ENCODE measurements at places on chromosomes 7 and 10. TPM values are rescaled to one million over a fixed set of nuclear protein-coding genes. Genes with fewer than 3 reads are reported as not detected.

DNA sequence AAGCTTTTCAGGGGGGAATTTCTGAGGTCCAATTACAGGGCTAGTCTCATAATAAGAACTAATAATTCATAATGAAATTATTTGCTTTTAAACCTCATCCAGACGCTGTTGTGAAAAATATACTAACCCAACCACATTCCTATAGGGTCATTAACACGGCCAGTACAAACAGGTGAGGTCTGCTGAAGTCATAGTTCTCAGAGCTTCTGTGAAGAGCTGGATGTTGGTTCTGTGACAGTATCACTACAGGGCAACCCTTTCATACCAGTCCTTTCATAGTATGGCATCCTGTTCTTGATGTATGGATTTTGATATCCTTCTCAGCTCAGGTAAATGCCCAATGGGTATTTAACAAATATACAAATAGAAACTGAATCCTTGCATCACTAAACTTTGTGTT, 62.3 kb upstream of the FAM133B start:
- DNase-seq = no peak

DNA sequence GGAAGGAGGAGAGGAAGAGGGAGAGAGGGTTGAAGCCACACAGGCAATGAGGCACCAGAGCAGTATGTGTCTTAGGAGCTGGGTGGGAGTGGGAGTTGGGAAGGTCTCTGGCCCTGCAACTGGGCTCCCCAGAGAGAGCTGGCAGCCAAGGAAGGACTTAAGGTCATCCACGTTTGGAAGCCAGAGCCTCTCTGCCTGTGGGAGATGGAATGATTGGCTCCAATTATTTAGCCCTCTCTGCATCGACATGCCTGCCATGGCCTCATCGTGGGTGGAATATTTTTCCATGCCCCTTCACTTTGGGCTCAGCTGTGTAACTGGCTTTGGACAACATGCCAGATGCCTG, 478.5 kb downstream of the RPS24 start:
- DNase-seq = no peak

GRCh38 chr7:143362131-143363015, at the start of gene FAM131B:
FAM131B (minus strand) TSS chr7:143362713; CDS start chr7:143362603, 110 bp downstream.
- DNase-seq = no peak

DNA sequence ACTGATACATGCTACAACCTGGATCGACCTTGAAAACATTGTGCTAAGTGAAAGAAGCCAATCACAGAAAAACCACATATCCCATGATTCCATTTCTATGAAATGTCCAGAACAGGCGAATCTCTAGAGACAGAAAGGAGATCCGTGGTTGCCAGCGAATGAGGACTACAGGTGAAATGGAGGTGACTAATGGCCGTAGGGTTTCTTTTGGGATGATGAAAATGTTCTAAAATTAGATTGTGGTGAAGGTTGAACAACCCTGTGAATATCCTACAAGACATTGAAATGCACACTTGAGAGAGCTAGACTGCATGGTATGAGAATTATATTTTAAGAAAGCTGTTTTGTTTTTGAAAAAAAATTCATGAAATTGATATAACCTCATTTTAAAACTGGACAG, 188.5 kb upstream of the PLXNA4 start:
- no peak for DNase-seq

DNA sequence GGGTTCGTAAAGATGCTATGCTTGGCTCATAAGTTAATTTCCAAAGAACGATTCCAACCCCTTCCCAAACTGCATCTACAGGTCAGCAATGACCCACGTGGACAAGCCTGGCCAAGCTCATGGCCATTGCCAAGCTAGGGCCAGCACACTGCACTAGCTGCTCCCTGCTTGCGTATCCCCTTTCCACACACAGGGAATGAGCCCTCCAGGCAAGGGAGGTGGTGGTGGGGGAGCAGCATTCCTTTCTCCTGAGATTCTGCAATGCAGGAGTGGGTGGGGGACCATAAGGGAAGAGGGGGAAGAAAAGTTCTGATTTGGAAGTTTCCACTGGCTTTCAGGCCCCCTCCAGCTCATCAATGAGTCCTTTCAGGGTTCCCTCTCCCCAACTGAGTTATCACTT, 56.0 kb downstream of the SH3PXD2A start:
- DNase-seq = no peak

DNA sequence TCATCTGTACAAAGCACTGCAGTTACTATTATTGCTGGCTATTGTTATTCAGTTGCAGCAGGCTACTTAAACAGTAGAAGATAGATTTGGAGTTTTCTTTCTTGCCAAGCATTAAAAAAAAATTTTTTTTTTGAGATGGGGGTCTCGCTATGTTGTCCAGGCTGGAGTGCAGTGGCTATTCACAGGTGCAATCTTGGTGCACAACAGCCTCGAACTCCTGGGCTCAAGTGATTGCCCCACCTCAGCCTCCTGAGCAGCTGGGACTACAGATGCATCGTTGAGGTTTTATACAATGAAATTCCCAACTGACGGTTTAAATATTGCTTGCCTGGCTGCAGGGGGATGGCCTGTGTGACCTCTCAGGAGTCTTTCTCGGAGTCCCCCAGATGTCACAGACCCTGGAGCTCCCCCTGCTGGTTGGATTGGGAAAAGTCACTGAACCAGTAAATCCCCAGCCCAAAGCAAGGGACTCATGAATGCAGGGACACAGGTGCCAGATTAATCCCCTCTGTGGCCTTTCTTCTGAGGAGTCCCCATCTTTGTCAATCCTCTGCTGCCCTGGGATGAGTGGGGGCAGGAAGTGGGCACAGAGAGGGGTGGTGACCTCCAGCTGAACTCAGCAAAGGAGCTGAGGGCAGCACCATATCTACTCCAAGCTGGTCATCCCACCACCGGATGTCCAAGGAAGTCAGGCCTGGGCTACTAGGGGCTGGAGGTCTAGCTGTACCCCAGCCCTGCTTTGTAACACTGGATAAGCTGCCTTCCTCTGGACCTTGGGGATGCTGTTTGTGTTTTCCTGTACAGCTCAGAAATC, 149.6 kb downstream of the C10orf105 start:
- DNase-seq = peak; percentile 61

DNA sequence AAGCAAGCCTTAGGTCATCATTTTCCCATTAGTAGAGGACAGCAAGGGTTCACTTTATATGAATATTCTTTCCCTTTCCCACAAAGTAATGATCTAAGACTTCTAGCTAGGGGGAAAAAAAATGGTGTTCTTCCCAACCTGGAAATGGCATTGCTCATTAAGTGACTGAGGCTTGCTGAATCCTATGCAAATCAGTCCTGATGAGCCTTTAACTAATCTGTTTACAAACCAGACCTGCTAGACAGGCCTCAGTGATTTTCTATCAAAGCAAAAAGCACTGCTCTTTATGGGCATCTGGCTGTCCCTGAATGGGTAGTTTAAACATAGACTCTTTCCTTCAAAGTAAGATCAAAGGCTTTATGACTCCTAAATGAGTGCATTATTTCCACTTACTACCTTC, 146.3 kb downstream of the HIBADH start:
- no peak for DNase-seq

DNA sequence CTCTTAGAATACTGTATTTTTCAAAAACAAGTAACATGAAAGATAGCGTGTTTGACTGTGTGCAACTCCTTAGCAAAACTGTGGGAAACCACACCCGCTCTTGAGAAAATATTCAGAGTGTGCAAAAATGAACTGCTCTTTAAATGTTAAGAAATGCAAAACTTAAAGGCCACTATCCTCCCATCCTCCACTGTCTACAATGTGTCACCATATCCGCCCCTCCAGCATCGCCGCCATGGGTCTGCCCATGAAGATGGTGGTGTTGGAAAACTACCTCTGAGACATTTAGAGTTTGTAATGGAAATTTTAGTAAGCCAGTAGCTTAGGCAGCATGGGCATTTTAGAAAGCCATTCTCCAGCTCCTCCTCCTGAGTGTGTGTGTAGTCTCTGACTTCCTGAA, 20.1 kb upstream of the NMT2 start:
- DNase-seq = no peak

DNA sequence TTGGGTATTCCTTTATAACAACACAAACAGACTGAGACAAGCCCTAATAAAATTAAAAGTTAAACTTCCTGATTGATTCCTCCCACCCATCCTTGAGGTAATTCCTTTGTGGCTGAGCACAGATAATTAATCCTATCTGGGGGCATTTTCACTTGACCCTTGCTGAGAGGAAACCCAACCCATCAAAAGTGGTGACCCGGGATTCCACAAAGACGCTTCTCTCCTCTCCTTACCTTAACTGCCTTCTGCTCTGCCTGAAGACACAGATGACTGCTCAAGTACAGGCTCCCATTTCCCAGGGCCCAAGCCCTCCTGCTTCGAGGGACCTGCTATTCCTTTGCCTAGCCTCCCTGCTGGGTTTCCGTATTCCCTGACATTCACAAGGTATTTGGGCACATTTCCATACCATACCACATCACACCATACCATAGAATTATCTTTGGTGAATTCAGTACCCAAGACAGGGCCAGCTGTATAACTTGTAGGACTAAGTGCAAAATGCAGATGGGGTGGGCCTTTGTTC, 9.8 kb upstream of the MAPK8 start:
- peak; percentile 26 for DNase-seq

Gene SPDYE8
- 1.1 TPM for polyA plus RNA-seq

Gene CRYGN
- polyA plus RNA-seq = 4.4 TPM

Gene AKR1C8
- 0.20 TPM for polyA plus RNA-seq
